ENCODE measurements at places on chromosomes 13 and 19.

DNA sequence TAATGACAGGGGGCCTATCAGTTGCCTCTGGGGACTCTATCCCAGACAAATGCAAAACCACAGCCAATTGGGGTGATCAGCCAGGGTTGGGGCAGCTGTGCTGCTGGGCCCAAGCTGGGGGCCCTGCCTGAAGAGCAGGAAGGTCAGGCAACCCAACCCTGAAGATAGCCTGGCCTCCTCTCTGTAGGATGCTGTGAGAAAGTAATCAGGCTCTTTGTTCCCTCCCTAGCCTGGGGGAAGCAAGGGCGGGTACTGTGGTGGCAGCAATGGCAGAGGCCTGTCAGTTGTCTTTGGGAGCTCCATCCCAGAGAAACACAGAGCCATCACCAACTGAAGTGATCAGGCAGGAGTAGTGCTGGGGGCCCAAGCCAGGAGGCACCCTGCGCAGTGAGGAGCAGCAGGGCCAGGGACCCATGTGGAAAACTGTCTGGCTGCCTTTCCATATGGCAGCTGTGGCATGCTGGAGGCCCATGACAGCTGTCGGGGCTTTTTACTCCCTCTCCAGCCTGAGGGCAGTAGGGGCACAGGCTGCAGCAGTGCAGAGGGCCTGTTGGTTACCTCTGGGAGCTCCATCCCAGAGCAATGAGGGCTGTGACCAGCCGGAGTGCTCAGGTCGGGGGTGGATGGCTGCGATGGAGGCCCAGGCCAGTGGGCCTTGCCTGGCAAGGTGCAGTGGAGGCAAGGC, 73.6 kb upstream of the ATP12A start:
- no peak for DNase-seq

DNA sequence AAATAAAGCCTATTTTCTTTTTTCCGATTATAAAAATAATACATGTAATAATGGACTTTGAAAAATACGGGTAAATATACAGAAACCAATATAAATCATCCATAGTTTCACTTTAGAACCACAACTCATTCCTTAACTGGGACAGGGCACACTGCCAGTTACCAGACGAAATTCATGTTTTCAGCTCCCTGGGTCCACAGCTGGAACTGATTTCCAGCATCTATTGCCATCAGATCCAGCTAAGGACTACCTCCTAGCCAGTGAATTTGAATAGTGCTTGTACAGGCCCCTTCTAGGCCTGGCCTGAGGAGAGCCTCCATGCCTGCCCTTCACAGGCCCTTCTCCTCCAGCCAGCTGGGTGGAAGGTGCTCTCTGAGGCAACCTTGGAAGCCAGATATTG, 30.0 kb upstream of the ATP12A start:
- no peak for DNase-seq

GRCh38 chr13:109533350-109533749, 253.0 kb downstream of the IRS2 start:
- no peak for DNase-seq

DNA sequence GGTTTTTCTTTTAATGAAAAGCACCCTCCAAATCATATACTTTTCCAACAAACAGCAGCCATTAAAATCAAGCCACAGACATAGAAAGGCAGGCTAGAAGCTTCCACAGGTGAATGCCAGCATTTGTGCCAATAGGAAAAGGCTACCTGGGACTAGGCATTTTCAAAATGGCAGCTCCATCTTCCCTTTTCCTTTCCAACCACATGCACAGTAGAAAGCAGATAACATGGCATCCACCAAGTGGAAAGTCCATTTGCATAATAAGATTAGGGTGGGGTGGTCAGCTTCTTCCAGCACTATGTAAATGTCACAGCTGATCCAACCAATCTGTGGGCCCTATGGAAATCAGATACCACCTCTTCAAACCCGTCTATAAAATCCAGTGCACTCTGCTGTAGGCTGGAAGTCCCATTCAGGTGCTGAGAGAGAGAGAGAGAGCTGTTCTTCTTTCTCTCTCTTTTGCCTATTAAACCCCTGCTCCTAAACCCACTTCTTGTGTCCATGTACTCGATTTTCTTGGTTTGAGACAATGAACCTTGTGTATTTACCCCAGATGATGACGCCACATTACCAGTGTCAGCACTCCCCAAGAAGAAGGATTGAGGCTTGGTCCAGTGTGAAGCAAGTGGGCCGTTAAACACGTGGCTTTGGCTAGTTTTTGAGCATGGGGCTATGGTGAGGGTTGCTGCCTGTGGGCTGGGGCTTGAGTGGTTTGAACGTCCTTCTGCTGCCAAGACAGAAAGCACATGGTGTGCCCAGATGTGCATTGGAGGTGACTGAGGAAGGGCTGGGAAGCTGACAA, 24.2 kb upstream of the IGFL1 start:
- no peak for DNase-seq
